ENCODE measurements at places on chromosomes 7 and 10.
A peak's percentile ranks its signal among the peaks of the same experiment; 100 is the strongest.

- DNase-seq: no peak
- peaks cover 33% of the 10 kb centered on the region for H3K27me3 ChIP-seq
- no peak overlapping the region for H3K4me3 ChIP-seq
- no peaks in the 10 kb centered on the region for H3K36me3 ChIP-seq
- no peak overlapping the region for H3K27ac ChIP-seq
- H3K4me1 ChIP-seq: peaks cover 5% of the 10 kb centered on the region
Observed at GRCh38 chr7:148242294-148242821, 348.2 kb upstream of the C7orf33 start.

DNA sequence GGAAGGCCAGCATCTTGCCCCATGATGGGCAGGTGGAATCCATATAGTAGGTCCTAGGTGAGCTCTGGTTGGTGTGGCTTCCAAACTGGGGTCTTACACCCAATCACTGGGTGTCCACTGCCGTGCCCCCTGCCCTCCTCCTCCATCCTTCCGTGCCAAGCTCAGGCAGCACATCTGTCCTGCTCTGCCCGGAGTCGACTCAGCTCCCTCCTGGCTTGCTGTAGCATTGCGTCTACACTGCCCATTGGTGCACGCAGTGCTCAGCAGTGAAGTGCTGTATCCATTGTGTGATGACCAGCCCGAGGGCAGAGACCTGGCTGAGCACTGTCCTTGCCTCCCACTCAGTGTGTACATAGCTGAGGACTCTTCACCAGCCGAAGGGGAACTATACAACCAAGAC lies 148.4 kb downstream of the ADAM12 start:
- H3K27me3 ChIP-seq: no peaks in the 10 kb centered on the region
- no peaks in the 10 kb centered on the region for H3K4me1 ChIP-seq
- DNase-seq: no peak
- no peak overlapping the region for H3K4me3 ChIP-seq
- H3K27ac ChIP-seq: no peak overlapping the region
- peaks cover 10% of the 10 kb centered on the region for H3K36me3 ChIP-seq

- peaks cover 6% of the 10 kb centered on the region for H3K36me3 ChIP-seq
- peak overlapping the region; percentile 57 for H3K27ac ChIP-seq
- DNase-seq: no peak
Observed at GRCh38 chr10:46239993-46240683, 46.7 kb upstream of the ANTXRL start.

- H3K27me3 ChIP-seq: peaks cover 40% of the 10 kb centered on the region
Observed at GRCh38 chr10:78645169-78645686, 423.5 kb upstream of the ZMIZ1 start.

DNA sequence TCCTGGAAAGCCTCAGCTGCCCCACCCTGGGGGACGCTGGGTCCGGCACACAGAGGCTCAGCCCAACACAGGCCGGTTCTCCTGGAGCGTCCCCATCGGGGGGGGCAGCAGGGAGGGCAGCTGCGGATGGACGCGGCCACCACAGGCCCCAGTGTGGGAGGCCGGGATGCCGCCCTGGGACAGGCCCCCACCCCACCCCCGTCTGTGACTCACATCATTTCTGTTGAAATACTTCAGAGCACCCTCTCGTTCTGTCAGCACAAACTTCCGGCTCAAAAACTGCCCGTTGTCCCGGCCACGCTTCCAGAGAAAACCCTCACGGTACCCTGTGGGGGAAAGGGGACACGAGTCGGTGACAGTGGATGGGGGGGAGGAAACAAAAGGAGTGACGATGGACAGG lies 28.5 kb downstream of the GET4 start:
- no peak overlapping the region for H3K4me3 ChIP-seq
- no peak overlapping the region for H3K27ac ChIP-seq
- H3K4me1 ChIP-seq: peaks cover 8% of the 10 kb centered on the region
- H3K36me3 ChIP-seq: peaks cover 26% of the 10 kb centered on the region
- DNase-seq: no peak

DNA sequence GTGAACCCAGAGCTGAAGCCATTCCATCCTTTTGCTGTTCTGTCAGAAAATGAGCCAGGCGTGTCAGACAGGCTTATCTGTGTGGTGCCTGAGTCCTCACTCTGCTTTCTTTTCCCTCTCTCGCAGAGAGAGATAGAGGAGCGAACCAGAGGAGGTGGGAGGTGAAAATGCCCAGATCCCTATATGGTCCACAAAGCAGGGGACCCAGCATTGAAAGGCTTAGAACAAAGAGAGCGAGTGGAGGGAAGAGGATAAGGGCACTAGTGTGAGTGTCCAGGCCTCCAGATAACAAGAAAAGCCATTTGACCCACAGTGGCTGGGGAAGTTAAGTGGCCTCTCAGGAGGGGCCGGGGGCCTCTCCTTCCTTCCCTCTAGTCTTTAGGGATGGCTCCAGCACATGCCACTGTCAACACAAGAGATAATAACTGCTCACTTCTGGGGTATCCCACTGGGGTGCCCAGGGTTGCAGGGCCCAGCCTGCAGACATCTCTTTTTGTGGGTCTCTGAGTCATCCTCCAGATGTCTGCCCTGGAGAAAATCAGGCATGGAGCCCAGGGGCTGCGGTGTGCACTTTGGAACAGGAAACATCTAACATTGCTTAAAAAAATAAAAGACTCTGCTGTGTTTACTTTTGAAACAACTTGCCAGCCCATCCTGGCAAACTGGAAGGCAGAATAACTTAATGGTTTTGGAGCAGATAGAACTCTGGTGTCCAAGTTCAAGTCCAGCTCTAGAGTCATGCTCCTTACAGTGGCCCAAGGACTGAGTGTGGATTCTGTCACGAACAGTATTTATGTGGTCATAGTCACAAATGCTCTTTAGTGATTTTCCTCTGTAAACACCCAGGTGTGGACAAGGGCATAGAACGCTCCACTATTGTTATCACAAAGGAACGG lies 189.5 kb downstream of the CXCL12 start:
- no peaks in the 10 kb centered on the region for H3K36me3 ChIP-seq
- no peak overlapping the region for H3K27ac ChIP-seq
- H3K4me1 ChIP-seq: peaks cover 2% of the 10 kb centered on the region
- peaks cover 45% of the 10 kb centered on the region for H3K27me3 ChIP-seq
- no peak for DNase-seq
- H3K4me3 ChIP-seq: no peak overlapping the region

DNA sequence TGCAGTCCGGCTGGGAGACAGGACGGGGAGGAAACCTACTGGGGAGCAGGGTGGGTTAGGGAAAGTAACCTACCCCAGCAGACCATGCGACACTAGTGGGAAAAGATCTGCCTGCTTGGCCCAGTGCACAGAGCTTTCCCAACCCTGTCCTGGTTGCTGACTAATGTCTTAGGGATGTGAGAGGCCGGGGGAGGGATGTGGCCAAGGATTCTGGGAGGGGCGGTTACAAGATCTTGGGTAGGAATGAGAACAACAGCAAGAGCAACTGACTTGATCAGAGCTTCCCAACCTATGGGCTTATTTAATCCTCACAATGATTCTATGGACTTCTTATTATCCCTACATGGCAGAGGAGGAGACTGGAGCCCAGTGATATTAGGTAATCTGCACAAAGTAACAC lies 24.0 kb upstream of the EIF5AL1 start:
- peaks cover 3% of the 10 kb centered on the region for H3K36me3 ChIP-seq
- no peaks in the 10 kb centered on the region for H3K27me3 ChIP-seq
- DNase-seq: no peak
- no peaks in the 10 kb centered on the region for H3K4me1 ChIP-seq

DNA sequence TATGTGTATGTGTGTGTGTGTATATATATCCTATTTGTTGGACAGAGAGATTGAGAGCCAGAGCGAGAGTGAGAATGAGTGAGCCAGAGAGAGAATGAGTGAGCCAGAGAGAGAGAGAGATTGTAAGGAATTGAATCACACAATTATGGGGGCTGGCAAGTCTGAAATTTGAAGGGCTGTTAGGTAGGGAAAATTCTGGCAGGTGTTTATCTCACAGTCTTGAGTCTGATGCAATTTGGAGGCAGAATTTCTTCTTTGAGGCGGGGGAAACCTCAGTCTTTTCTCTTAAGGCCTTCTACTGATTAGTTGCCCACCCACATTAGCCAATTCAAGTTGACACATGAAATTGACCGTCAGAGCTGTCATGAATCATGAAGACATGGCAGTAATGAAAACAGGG lies 41.0 kb upstream of the WASL start:
- H3K27ac ChIP-seq: no peak overlapping the region
- H3K4me1 ChIP-seq: no peaks in the 10 kb centered on the region
- no peaks in the 10 kb centered on the region for H3K27me3 ChIP-seq
- no peak for DNase-seq

- H3K27ac ChIP-seq: no peak overlapping the region
- peaks cover 7% of the 10 kb centered on the region for H3K4me1 ChIP-seq
- H3K4me3 ChIP-seq: no peak overlapping the region
- DNase-seq: no peak
- H3K27me3 ChIP-seq: peaks cover 11% of the 10 kb centered on the region
Observed at GRCh38 chr10:91891125-91892001, 17.9 kb downstream of the FGFBP3 start.

- no peak for DNase-seq
- peaks cover 12% of the 10 kb centered on the region for H3K4me1 ChIP-seq
- H3K36me3 ChIP-seq: no peaks in the 10 kb centered on the region
- H3K4me3 ChIP-seq: no peak overlapping the region
Observed at GRCh38 chr10:71429929-71430328, 33.2 kb downstream of the CDH23 start.
